Panc1 (cell line): ENCODE measurements at places on chromosomes 13 and 19. TPM values are rescaled to one million over a fixed set of nuclear protein-coding genes. Genes with fewer than 3 reads are reported as not detected.
A peak's percentile ranks its signal among the peaks of the same experiment; 100 is the strongest.

DNA sequence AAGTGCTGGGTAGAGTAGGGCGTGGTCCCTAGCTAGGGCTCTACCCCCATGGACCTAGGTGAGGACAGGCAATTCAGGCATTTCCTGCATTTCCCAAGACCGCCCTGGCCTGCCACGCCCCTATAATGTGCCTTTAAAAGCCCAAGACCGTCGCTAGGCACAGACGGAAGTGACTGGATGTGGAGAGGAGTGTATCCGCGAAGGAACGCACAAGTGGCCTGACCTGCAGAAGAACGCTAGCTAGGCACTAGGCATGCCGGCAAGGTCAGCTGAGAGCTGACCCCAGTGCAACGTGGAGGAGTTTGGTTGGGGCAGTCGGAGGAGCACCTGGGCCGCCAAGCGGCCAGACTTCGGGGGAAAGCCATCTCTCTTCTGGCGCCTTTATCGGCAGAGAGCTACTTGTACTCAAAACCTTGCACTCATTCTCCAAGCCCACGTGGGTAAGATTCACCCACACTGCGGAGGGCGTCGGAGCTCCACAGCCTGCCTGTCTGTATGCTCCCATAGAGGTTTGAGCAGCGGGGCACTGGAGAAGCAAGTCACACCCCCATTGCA, 370.0 kb downstream of the FGF9 start:
- no peak overlapping the region for H3K4me3 ChIP-seq
- no peaks in the 10 kb centered on the region for H3K36me3 ChIP-seq
- no peak overlapping the region for H3K27ac ChIP-seq
- H3K27me3 ChIP-seq, result no peaks in the 10 kb centered on the region
- no peaks in the 10 kb centered on the region for H3K4me1 ChIP-seq

DNA sequence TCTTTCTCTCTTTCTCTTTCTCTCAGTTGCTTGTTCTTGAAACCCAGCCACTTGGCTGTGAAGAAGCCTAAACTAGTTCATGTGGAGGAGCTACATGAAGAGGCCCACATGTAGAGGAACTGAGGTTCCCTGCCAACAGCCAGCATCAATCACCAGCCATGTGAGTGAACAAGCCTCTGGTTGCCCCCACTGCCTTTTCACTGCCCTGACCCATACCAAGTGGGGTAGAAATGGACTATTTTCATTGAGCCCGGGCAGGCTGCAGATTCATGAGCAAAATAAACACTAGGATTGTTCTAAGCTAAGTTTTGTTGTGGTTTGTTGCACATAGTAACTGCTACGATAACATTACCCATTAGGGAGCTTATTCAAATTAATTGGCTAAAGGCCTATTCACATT, 78.7 kb upstream of the FAM216B start:
- no peak overlapping the region for H3K4me3 ChIP-seq
- no peaks in the 10 kb centered on the region for H3K36me3 ChIP-seq
- no peaks in the 10 kb centered on the region for H3K27me3 ChIP-seq

GRCh38 chr13:85597790-85598500, 201.3 kb downstream of the SLITRK6 start:
- no peaks in the 10 kb centered on the region for H3K36me3 ChIP-seq
- H3K27ac ChIP-seq, result no peak overlapping the region; the same call in 1 of the 2 replicates
- no peak overlapping the region for H3K4me3 ChIP-seq
- H3K4me1 ChIP-seq, result no peaks in the 10 kb centered on the region

- H3K4me1 ChIP-seq, result no peaks in the 10 kb centered on the region
- H3K27me3 ChIP-seq, result no peaks in the 10 kb centered on the region
- H3K36me3 ChIP-seq, result no peaks in the 10 kb centered on the region
- DNase-seq, result no peak
These were observed 7.2 kb downstream of the KLC3 start for GRCh38 chr19:45347570-45348366.

GRCh38 chr19:14418856-14419105, 360 bp downstream of the DDX39A start:
- H3K27ac ChIP-seq, result peak overlapping the region; percentile 86
- DNase-seq, result no peak
- H3K4me1 ChIP-seq, result peaks cover 16% of the 10 kb centered on the region
- H3K4me3 ChIP-seq, result peak overlapping the region; percentile 85

- H3K27ac ChIP-seq, result no peak overlapping the region
- no peaks in the 10 kb centered on the region for H3K4me1 ChIP-seq
- no peak for DNase-seq
- H3K4me3 ChIP-seq, result peak overlapping the region; percentile 1; the same call in 1 of the 2 replicates
- H3K27me3 ChIP-seq, result no peaks in the 10 kb centered on the region
These were observed 126.8 kb upstream of the CACNA1A start for GRCh38 chr19:13633109-13633508.

DNA sequence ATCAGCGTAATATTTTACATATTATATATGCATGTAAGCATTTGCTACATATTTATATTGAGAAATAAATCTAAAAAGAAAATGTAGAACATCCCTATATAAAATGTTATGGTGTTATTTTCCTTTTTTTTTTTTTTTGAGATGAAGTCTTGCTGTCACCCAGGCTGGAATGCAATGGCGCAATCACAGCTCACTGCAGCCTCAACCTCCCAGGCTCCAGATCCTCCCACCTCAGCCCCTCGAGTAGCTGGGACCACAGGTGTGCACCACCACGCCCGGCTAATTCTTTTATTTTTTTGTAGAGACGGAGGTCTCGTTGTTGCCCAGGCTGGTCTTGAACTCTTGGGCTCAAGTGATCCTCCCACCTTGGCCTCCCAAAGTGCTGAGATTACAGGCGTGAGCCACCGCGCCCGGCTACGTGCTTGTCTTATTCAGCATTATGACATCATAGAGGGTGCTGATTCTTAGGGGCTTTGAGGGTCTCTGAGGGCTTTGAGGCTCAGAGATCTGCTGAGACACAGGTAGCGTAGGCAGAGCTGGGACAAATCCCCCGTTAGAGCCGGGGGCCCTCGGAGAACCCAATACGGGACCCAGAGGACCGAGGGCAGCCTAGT, 101.9 kb downstream of the GADD45B start:
- peak overlapping the region; percentile 95 for H3K27ac ChIP-seq
- no peak overlapping the region for H3K4me3 ChIP-seq
- DNase-seq, result no peak

DNA sequence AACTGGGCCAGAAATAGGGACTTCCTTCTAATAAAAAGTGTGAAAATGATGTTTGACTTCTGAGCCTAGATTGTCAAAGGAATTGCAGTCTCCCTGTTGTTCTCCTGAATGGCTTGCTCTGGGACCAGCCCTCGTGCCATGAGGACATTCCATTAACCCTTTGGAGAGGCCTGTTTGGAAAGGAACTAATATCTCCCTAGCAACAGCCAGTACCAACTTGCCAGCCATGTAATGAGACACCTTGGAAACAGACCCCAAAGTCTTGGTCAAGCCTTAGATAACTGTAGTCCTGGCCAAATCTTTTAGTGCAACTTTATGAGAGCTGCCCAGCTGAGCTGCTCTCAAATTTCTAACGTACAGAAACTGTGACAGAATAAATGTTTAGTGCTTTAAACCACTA, 8.2 kb upstream of the SIAH3 start:
- no peak overlapping the region for H3K4me3 ChIP-seq
- H3K4me1 ChIP-seq, result no peaks in the 10 kb centered on the region
- H3K27me3 ChIP-seq, result peaks cover 2% of the 10 kb centered on the region; the same call in 1 of the 2 replicates
- H3K27ac ChIP-seq, result no peak overlapping the region
- H3K36me3 ChIP-seq, result no peaks in the 10 kb centered on the region

- no peaks in the 10 kb centered on the region for H3K4me1 ChIP-seq
- H3K27me3 ChIP-seq, result no peaks in the 10 kb centered on the region
- H3K36me3 ChIP-seq, result no peaks in the 10 kb centered on the region
These were observed 54.4 kb upstream of the RANBP3 start for GRCh38 chr19:6032381-6032780.

DNA sequence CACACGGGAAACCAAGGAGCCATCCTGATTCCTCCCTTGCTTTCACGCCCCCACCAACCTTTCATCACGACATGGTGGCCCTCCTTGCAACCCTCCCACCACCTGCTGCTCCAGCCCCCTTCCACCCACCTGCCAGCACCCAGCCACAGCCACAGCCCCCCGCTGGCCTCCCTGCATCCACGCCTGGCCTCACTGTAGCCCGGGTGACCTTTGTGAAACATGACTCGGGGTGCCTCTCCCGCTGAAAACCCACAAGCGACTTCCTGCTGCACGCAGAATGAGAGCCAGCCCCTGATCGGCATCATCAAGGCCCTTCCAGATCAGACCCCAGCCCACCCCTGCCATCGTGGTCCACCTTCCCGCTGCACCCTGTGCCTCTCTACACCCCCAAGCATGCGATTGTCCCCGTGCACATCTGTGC, 14.9 kb downstream of the POP4 start:
- H3K4me1 ChIP-seq, result no peaks in the 10 kb centered on the region
- H3K36me3 ChIP-seq, result no peaks in the 10 kb centered on the region
- no peaks in the 10 kb centered on the region for H3K27me3 ChIP-seq
- DNase-seq, result no peak
- H3K4me3 ChIP-seq, result no peak overlapping the region
- no peak overlapping the region for H3K27ac ChIP-seq

DNA sequence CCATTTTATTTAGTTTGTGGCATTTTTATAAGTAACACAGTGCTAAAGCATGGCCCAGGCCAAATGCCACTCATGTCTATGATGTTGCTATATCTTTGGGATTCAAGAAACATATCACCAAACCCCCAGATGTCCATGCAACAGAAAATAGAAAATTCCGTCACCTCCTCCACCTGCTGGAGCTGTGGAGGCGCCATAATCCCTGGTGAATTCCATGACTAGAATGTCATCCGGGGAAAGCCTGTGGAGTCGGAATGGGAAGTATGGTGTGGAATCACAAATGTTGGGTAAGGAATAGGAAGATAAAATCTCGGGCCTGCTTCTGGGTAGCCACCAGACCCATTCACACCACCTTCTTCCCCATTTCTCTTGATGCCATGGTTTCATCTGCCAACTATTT, 51.7 kb upstream of the RAP2A start:
- peaks cover 13% of the 10 kb centered on the region for H3K36me3 ChIP-seq
- no peaks in the 10 kb centered on the region for H3K27me3 ChIP-seq
- peaks cover 5% of the 10 kb centered on the region; the same call in 1 of the 2 replicates for H3K4me1 ChIP-seq

DNA sequence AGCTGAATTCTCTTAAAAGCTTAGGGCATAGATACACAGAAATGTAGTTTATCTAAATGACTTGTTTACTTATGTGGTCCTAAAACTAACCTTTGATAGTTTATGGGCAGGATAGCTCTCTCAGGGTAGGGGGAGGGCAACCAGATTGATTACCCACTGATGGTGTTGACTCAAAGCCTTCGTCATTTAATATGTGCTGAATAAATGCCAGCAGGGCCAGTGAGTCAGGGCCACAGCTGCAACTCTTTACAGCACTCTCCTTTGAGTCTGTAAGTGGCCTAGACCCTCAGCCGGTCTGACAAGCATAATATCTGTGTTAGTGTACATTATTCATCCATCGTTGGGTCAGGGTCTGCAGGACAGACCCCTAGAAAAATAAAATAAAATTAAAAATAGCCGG, 128.5 kb downstream of the ZNF675 start:
- H3K27ac ChIP-seq, result no peak overlapping the region
- no peaks in the 10 kb centered on the region for H3K4me1 ChIP-seq
- no peaks in the 10 kb centered on the region for H3K27me3 ChIP-seq
- no peaks in the 10 kb centered on the region for H3K36me3 ChIP-seq

DNA sequence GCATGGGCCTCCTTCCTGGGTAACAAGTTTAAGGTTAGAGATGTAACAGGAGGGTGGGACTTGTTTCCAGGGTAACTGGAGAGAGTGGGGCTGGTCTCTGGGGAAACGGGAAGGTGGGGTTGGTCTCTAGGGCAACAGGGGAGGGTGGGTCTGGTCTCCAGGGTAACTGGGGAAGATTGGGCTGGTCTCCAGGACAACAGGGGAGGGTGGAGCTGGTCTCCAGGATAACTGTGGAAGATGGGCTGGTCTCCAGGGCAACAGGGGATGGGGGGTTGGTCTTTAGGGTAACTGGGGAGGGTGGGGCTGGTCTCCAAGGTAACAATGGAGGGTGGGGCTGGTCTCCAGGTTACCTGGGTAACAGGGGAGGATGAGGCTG, 36.5 kb downstream of the SPTBN4 start:
- H3K27ac ChIP-seq, result no peak overlapping the region
- no peaks in the 10 kb centered on the region for H3K4me1 ChIP-seq
- no peak overlapping the region for H3K4me3 ChIP-seq
- H3K27me3 ChIP-seq, result no peaks in the 10 kb centered on the region
- DNase-seq, result no peak

DNA sequence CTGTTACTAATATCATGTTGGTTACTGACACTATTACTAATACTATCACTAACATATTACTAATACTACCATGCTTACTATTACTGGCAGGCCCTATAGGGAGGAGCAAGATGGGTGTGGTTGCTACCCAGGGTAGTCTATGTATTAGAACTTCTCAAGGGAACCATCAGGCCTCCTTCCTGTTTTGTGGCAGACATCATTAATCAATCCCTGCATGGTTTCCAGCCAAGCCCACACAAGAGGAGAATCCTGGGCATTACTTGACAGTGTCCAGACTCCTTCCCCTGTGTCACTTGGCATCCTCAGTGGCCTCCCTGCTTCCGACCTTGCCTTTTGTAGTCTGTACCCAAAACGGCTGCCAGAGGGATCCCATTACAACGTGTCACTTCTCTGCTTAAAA, 8.9 kb downstream of the HAS1 start:
- no peaks in the 10 kb centered on the region; the same call in 1 of the 2 replicates for H3K27me3 ChIP-seq
- no peak overlapping the region for H3K27ac ChIP-seq
- no peaks in the 10 kb centered on the region for H3K4me1 ChIP-seq
- DNase-seq, result no peak

DNA sequence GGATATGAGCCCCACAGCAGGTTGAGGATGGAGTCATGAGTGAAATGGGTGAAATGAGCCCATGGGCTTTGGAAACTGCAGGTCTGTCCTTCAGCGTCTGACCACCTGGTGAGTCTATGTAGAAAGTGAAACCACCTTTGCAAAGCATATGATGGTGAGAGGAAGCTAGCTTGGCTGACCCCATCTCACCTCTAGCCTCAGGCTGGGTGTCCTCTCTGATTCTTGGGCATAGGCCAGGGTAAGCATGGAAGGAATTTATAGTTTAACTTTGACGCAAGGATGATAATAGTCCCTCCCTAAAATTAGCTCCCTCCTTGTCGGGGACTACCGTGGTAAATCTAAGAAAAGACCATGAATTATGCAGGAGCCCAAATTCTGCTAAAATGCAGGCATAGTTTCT, 16.8 kb upstream of the PSG9 start:
- no peak overlapping the region for H3K4me3 ChIP-seq
- no peak overlapping the region for H3K27ac ChIP-seq
- H3K4me1 ChIP-seq, result no peaks in the 10 kb centered on the region
- H3K27me3 ChIP-seq, result no peaks in the 10 kb centered on the region

The PLK5 gene
- total RNA-seq, result not detected

The LGALS4 gene
- total RNA-seq, result 3.9 TPM

The MBD3L2 gene
- not detected for total RNA-seq

The FAM83E gene
- total RNA-seq, result 1.0 TPM

The SIAH3 gene
- total RNA-seq, result not detected

The TYK2 gene
- 104 TPM for total RNA-seq

The CACNG6 gene
- 14.6 TPM for total RNA-seq

The SOX1 gene
- total RNA-seq, result not detected
